Type B pancreatic cell (in vitro differentiated cells): ENCODE measurements at places on chromosomes 3 and 15. TPM values are rescaled to one million over a fixed set of nuclear protein-coding genes. Genes with fewer than 3 reads are reported as not detected.

- no peak overlapping the region for H3K27ac ChIP-seq
- H3K36me3 ChIP-seq = no peaks in the 10 kb centered on the region
- peaks cover 8% of the 10 kb centered on the region for H3K4me1 ChIP-seq
- H3K4me3 ChIP-seq = no peak overlapping the region
- peaks cover 16% of the 10 kb centered on the region for H3K27me3 ChIP-seq
Measured at GRCh38 chr15:94119923-94120775, 111.2 kb upstream of the MCTP2 start.

DNA sequence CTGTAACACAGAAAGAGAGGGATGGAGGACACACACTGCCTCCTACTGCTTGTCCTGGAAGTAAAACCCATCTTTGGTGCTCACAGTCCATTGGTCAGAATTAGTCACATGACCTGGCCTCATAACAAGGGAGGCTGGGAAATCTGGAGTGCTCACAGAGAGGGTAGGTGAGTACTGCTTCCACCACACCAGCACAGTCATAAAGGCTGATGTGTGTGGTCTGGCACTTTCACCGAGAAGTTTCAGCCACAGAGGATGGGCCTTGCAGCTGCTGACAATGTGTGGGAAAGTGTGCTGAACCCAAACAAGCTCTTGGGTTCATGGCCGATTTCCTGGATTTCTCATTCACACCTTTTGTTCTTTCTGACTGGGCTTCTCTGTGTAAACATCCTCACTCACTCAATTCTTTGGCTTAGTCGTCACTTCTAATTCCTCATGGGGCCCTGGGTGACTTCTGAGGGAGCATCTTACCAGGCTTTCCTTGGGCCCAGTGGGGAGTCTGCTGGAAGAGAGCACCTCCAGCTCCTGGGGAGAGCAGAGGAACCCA is 100.7 kb downstream of the ASB7 start:
- no peaks in the 10 kb centered on the region for H3K4me1 ChIP-seq
- H3K4me3 ChIP-seq = no peak overlapping the region
- no peaks in the 10 kb centered on the region for H3K36me3 ChIP-seq
- no peak for DNase-seq

DNA sequence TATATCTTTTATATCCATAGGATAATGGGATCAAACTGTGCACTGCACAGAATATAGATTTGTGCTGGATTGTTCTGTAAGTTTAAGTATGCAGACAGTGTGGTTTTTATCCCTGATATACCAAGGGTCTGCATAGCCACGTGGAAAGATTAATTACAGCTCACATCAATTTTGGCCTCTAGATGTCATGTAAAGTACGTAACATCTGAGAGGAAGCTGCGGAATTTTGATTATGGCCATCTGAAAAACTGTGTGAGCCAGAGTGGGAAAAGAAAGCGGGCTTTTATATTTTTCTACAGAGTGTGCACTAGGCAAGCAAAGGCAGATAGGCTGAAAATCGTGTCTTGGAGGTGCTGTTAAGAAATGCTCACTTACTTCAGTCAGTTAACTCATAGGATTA is 562.7 kb downstream of the GBE1 start:
- no peak overlapping the region for H3K4me3 ChIP-seq
- no peak overlapping the region for H3K27ac ChIP-seq
- no peak for DNase-seq
- H3K36me3 ChIP-seq = no peaks in the 10 kb centered on the region
- H3K27me3 ChIP-seq = no peaks in the 10 kb centered on the region
- H3K4me1 ChIP-seq = peaks cover 16% of the 10 kb centered on the region

- no peak overlapping the region for H3K27ac ChIP-seq
- H3K4me1 ChIP-seq = no peaks in the 10 kb centered on the region
- H3K36me3 ChIP-seq = no peaks in the 10 kb centered on the region
Measured at GRCh38 chr3:106590216-106590615, 721.4 kb upstream of the CBLB start.

GRCh38 chr3:66464512-66464894 is 36.3 kb downstream of the LRIG1 start:
- H3K27ac ChIP-seq = no peak overlapping the region
- H3K36me3 ChIP-seq = peaks cover 26% of the 10 kb centered on the region
- H3K4me3 ChIP-seq = no peak overlapping the region
- H3K27me3 ChIP-seq = peaks cover 11% of the 10 kb centered on the region
- H3K4me1 ChIP-seq = peaks cover 36% of the 10 kb centered on the region

The IL17RB gene
- 10.5 and 10.8 TPM in 2 replicates for total RNA-seq

The SCAMP5 gene
- total RNA-seq = 38.1 and 41.8 TPM in 2 replicates

GRCh38 chr3:14814411-14814871 is 4.3 kb upstream of the FGD5 start:
- DNase-seq = no peak
- no peaks in the 10 kb centered on the region for H3K36me3 ChIP-seq
- H3K4me3 ChIP-seq = no peak overlapping the region
- peaks cover 72% of the 10 kb centered on the region for H3K27me3 ChIP-seq
- H3K27ac ChIP-seq = no peak overlapping the region

The C15orf40 gene
- total RNA-seq = 20.8 and 26.8 TPM in 2 replicates

The KNL1 gene
- 7.6 and 21.4 TPM in 2 replicates for total RNA-seq

The P2RY12 gene
- not detected in 2 replicates for total RNA-seq

- H3K4me3 ChIP-seq = peak overlapping the region; percentile 94
- H3K4me1 ChIP-seq = peaks cover 22% of the 10 kb centered on the region
- peak overlapping the region; percentile 75 for H3K27ac ChIP-seq
Measured at GRCh38 chr3:47476330-47476626, 537 bp upstream of the SCAP start.

GRCh38 chr3:194833114-194833910 is 147.6 kb downstream of the FAM43A start:
- no peaks in the 10 kb centered on the region for H3K36me3 ChIP-seq
- DNase-seq = no peak
- H3K27ac ChIP-seq = no peak overlapping the region
- H3K4me3 ChIP-seq = no peak overlapping the region

DNA sequence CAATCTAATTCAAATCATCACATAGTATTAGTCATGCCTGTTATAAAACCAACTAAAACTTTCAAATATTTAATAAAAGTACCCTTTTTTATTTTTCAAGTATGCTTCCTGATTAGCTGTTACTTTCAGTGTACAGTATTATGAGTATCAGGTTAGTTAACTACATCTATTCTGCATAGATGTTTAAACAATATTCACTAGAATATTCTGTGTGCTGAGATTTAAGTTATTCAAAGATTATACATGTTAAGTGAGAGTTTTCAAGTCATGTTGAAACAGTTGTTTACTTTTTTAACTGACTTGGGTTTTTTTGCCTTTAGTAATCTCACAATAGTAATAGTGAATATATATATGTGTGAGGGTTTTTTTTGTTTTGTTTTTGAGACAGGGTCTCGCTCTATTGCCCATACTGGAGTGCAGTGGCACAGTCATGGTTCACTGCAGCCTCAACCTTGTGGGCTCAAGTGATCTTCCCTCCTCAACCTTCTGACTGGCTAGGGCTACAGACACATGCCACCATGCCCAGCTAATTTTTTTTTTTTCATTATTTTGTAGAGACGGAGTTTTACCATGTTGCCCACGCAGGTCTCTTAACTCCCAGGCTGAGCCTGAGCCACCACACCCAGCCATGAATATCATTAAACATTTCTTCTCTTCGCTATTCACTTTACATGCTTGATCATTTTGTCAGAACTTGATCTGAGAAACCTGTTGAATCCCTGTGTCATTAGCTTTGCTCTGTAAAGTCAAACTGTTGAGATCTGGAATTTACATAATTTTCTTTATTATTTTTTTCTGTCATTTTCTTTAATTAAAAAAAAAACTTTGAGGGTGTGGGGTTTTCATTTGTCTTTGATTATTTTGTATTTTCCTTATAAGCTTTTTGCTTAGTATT is 286.2 kb upstream of the UBE2E1 start:
- peaks cover 13% of the 10 kb centered on the region for H3K4me1 ChIP-seq
- DNase-seq = no peak
- no peak overlapping the region for H3K27ac ChIP-seq

DNA sequence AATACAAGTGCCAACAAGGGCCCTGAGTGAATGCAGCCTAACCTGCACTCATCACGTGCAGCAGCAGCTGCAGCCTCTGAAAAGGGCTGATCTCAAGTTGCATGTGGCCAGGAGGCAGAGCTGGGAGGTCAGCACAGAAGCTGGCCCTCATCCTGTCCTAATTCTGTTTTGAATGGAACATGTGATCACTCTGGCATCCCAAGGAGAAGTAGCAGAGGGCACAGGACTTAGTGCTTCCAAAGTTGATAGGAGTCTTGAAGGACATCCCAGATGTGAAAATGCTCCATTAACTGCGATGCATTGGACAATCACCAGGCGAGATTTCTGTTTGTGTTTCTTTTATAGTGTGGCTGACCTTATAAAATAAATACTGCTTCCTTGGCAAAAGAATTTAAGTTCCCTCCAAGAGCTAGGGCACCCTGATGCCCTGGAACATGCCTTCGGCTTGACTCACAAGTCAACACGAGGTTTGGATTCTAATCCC is 31.6 kb upstream of the STAG1 start:
- H3K4me1 ChIP-seq = peaks cover 15% of the 10 kb centered on the region
- no peaks in the 10 kb centered on the region for H3K36me3 ChIP-seq
- no peak overlapping the region for H3K4me3 ChIP-seq
- DNase-seq = no peak
- H3K27me3 ChIP-seq = no peaks in the 10 kb centered on the region
- no peak overlapping the region for H3K27ac ChIP-seq

The MDFIC2 gene
- not detected in 2 replicates for total RNA-seq

The SLC12A8 gene
- total RNA-seq = 6.8 and 13.8 TPM in 2 replicates

The XCR1 gene
- total RNA-seq = 3.6 and 13.9 TPM in 2 replicates

GRCh38 chr3:112888381-112889085 is 41.9 kb upstream of the CD200R1L start:
- no peak overlapping the region for H3K4me3 ChIP-seq
- H3K27me3 ChIP-seq = no peaks in the 10 kb centered on the region

The GRK7 gene
- total RNA-seq = 0.10 TPM in 1 of 2 replicates, not detected in the other

The TRPM1 gene
- 9.5 TPM in 1 of 2 replicates, not detected in the other for total RNA-seq

DNA sequence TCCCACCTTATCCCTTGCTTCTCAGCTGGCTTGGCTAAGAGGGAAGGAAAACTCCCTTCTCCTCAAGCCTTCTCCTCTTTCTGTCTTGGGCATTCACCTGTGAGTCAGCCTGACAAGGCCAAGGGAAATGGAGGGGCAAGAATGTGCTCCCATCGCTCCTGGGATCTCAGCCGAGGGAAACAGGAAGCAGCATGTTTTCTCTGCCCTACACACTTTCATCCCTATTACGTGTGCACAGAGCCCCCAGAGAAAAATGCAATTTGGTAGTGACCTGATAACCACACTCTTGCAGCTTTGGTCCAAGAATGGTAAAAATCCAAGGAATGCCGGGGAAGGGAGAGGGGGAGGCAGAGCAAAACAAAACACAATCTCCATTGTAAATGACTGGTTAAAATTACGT is 32.9 kb upstream of the MTMR10 start:
- H3K4me3 ChIP-seq = peak overlapping the region; percentile 13
- no peak for DNase-seq
- peak overlapping the region; percentile 70 for H3K27ac ChIP-seq
- H3K36me3 ChIP-seq = no peaks in the 10 kb centered on the region
- peaks cover 25% of the 10 kb centered on the region for H3K4me1 ChIP-seq
- no peaks in the 10 kb centered on the region for H3K27me3 ChIP-seq

DNA sequence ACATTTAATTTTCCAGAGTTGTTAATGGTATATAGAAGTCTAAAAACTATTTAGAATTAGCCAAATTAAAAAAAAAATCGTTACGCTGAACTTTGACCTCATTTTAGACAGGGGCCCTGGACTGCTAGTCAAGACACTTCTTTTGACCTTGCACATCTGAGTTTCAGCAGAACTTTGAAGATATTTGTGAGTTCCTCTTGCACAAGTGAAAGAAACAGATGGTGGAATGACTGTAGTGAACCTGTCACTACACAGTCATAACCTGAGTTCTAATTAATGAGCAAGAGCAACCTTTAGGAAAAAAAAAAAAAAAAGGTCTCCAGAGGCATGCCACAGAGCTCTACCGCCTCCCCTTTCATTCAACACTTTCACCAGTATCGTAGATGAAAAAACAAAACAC is 5.3 kb downstream of the MYO5C start:
- no peak for DNase-seq
- peak overlapping the region; percentile 45 for H3K27ac ChIP-seq
- H3K36me3 ChIP-seq = peaks cover 5% of the 10 kb centered on the region
- peaks cover 27% of the 10 kb centered on the region for H3K4me1 ChIP-seq
- H3K4me3 ChIP-seq = no peak overlapping the region
- H3K27me3 ChIP-seq = peaks cover 19% of the 10 kb centered on the region

- H3K36me3 ChIP-seq = peaks cover 47% of the 10 kb centered on the region
- H3K4me3 ChIP-seq = no peak overlapping the region
- no peaks in the 10 kb centered on the region for H3K4me1 ChIP-seq
- H3K27me3 ChIP-seq = no peaks in the 10 kb centered on the region
- no peak for DNase-seq
Measured at GRCh38 chr3:149941946-149942345, 28.7 kb downstream of the PFN2 start.

- peak overlapping the region; percentile 95 for H3K4me3 ChIP-seq
- peak overlapping the region; percentile 97 for H3K27ac ChIP-seq
- peaks cover 4% of the 10 kb centered on the region for H3K27me3 ChIP-seq
- peaks cover 12% of the 10 kb centered on the region for H3K36me3 ChIP-seq
- DNase-seq = no peak
Measured at GRCh38 chr15:34223904-34224596, 766 bp upstream of the EMC4 start.

DNA sequence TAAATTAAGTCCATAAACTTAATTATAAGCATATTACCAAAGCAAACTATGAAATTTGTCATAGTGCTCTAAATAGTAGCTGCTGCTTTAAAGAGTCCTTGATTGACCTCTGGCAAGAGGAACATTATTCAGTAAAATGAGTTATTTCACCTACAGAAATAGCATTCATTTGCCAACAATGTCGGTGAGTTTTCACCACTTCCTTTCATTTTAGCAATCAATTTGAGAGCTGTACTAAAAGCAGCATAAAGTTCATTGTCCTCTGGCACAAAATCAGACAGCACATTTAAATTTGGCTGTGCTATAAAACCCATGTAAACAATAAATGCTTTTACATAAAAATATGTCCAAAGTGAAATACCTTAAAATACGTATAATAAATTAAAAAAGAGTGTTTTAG is 1515.7 kb downstream of the SI start:
- no peaks in the 10 kb centered on the region for H3K4me1 ChIP-seq
- H3K36me3 ChIP-seq = no peaks in the 10 kb centered on the region
- H3K27me3 ChIP-seq = no peaks in the 10 kb centered on the region
- DNase-seq = no peak
- H3K27ac ChIP-seq = no peak overlapping the region

The DUT gene
- total RNA-seq = 63.0 and 96.5 TPM in 2 replicates

GRCh38 chr3:153927107-153927506 is 194.1 kb upstream of the ARHGEF26 start:
- H3K27me3 ChIP-seq = peaks cover 4% of the 10 kb centered on the region
- H3K27ac ChIP-seq = no peak overlapping the region
- H3K4me1 ChIP-seq = no peaks in the 10 kb centered on the region
- DNase-seq = no peak
- H3K4me3 ChIP-seq = no peak overlapping the region

The SLC15A2 gene
- total RNA-seq = 3.4 and 4.9 TPM in 2 replicates

GRCh38 chr3:27561576-27561975 is 77.4 kb upstream of the SLC4A7 start:
- no peaks in the 10 kb centered on the region for H3K27me3 ChIP-seq
- no peaks in the 10 kb centered on the region for H3K36me3 ChIP-seq
- H3K27ac ChIP-seq = no peak overlapping the region
- DNase-seq = no peak
- no peak overlapping the region for H3K4me3 ChIP-seq

- H3K4me3 ChIP-seq = no peak overlapping the region
- no peaks in the 10 kb centered on the region for H3K27me3 ChIP-seq
- H3K4me1 ChIP-seq = peaks cover 16% of the 10 kb centered on the region
- no peak for DNase-seq
Measured at GRCh38 chr15:42453826-42454225, 37.1 kb downstream of the ZNF106 start.

- no peaks in the 10 kb centered on the region for H3K4me1 ChIP-seq
- DNase-seq = no peak
- no peaks in the 10 kb centered on the region for H3K36me3 ChIP-seq
- H3K27ac ChIP-seq = no peak overlapping the region
Measured at GRCh38 chr15:33292717-33293307, 18.0 kb upstream of the RYR3 start.
